ENCODE measurements at places on chromosomes 7 and 10. TPM values are rescaled to one million over a fixed set of nuclear protein-coding genes. Genes with fewer than 3 reads are reported as not detected.
A peak's percentile ranks its signal among the peaks of the same experiment; 100 is the strongest.

DNA sequence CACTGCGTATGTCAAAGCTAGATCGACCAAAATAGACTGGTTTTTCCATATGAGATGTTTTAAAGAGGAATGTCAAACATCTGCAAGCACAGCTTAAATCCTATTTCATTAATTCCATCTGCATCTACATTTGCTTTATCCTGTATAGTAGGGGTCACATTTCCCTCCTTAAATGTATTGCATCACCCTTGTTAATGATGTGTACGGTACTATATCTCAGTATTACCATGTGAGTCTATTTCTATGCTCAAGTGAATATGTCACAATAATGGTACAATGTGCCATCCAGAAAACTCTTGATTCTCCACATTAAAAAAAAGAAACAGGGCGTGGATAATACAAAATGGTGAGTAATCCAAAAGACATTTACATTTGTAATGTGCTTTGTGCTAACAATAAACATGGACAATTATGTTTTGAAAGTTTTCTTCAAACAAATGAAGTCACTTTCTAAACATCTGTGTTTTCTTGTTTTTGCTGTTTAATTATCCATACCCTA lies 56.6 kb downstream of the TWIST1 start:
- DNase-seq = no peak

DNA sequence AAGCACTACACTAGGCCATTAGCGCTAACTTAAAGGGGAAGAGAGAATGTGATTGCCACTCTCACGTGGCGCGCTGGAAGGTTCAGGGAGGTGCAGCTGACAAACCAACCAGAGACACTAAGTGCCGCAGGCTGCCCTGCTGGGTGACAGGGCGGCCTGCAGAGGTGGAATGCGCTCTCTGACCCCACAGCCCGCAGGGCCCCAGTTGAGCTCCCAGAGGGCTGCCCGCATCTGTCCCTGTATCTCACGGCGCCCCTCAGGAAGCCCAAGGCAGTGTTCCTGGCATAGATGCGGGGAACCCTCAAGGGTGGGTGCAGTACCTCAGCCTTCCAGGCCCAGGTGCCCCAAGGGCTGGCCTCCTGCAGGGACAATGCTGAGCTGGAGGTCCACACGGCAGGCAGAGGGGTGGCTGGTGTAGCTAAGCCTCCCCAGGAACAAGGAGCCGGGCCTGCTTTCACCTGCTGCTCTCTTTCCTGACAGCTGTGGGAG lies 66.6 kb downstream of the CALML3 start:
- DNase-seq = no peak

GRCh38 chr7:8035647-8036518 lies 67.3 kb downstream of the GLCCI1 start:
- DNase-seq = no peak

GRCh38 chr10:89216056-89216455 lies 8.9 kb upstream of the CH25H start:
- no peak for DNase-seq

- DNase-seq = no peak
Observed at GRCh38 chr7:122460936-122461335, 156.4 kb upstream of the FEZF1 start.

- no peak for DNase-seq
Observed at GRCh38 chr7:13067036-13067435, 379.6 kb downstream of the ARL4A start.

DNA sequence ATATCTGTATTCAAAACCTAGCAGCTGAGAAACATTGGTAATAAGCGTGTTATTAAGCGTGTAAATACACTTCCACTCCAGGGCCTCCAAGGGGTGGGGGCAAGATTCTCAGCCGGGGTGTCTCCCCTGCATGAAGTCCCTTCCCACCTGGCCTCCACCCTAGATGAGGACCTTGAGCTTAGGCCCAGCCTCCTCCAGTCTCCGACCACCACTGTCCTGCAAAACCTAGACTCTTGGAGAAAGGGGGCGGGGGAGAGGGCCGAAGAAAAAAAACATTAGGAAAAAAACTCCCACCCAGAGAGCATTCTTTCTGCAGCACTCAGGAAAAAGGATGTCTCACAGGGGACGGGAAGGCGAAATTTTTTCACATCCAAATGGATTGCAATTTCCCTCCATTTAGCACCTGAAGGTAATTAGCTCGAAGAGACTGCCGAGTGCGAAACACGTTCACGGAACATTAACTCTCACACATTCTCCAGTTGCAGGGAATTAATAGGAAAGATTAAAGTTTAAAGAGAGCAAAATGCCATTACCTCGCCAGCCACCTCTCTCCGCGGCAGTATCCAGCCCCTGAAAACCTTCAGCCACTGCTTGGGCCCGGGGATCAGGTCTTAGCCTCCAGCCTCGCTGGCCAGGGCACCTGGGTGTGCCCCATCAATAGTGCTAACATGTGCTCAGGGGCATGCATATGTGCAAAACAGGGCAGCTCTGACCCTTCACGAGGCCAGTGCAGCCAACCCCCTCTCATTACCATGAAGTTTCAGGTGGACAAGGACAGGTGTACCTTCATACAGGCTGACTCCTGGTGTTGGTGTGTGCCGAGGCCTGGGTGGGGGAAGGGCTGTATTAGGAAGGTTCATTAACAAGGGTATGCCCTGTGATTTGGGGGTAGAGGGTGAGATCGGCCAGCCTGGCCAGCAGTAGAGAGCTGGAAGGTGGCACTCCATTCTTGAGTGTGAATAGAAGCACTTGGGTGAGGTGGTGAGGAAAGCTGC lies 77.2 kb downstream of the HIF1AN start:
- DNase-seq = no peak

DNA sequence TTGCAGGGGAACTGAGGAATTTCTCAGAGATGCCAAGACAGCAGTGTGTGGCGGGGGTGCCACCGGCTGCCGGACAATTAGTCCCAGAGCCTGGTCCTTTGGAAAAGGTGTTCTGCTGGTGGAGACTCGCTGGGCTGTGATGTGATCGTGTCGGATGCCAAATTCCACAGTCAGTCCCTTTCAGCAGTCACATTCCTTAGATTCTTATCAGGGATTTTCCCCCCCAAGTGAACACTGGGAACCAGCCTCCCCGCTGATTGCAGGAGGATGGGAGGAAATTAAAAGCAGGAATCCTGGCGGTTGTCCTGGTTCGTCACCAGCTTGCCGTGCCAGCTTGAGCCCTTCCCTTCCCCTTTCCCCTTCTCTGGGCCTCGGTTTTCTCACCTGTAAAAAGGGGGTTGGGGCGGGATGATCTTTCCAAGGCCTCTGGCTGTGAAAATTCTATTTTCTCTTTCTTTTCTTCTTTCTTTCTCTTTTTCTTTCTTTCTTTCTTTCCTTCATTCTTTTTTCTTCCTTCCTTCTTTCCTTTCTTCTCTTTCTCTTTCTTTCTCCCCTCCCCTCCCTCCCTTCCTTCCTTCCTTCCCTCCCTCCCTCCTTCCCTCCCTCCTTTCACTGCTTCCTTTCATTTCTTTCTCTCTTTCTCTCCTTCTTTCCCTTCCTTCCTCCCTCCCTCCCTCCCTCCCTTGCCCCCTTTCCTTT lies 39.6 kb downstream of the COL26A1 start:
- no peak for DNase-seq

DNA sequence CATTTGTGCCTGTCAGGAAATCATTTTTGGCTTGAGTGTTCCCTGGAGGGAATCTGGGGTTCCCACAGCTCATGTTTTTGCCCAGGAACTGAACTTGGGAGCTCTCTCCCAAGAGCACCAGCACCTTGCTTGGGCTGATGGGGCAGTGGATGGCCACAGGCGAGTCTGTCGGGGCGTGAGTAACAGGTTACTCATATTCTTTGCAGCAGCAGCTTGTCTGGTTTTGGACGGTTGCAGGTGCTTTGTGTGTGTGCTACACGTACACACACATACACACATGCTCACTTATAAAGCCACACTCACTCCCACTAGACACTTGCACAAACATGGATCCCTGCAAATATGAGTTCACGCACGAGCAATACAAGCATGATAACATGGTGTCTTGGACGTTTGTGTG lies 2.9 kb upstream of the PALD1 start:
- DNase-seq = no peak

- no peak for DNase-seq
Observed at GRCh38 chr10:96238646-96239623, 32.4 kb downstream of the BLNK start.

- no peak for DNase-seq
Observed at GRCh38 chr7:97858221-97858620, 14.0 kb downstream of the ASNS start.

- peak; percentile 44 for DNase-seq
Observed at GRCh38 chr10:62610649-62611229, 193.8 kb upstream of the ADO start.

GRCh38 chr7:136551618-136552017 lies 316.8 kb upstream of the CHRM2 start:
- no peak for DNase-seq

- DNase-seq = no peak
Observed at GRCh38 chr7:34296663-34297062, 361.4 kb upstream of the NPSR1 start.

DNA sequence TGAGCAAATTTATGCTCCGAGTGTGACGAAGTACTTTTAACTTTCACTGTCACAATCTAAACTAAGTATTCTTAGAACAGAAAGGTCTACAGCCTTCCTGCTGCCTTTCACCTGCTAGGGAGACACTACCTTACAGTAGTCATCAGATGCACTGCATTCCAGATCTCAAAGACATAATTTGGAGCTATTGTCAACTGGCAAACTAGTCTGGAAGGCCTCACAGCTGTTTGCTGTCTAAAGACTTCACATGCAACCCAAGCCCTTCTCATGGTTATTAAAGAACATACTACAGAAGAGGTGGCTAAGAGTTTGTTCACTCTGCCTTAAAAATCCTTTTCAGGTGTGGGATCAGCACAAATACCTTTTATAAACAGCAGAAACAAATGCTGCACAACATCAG lies 91.8 kb upstream of the KCNIP2 start:
- DNase-seq = no peak

GRCh38 chr10:23331567-23332301 lies 12.9 kb downstream of the C10orf67 start:
- DNase-seq = no peak

- DNase-seq = no peak
Observed at GRCh38 chr10:27242473-27242950, 1.9 kb upstream of the ACBD5 start.

GRCh38 chr10:17651896-17652295 lies 7.9 kb downstream of the STAM start:
- DNase-seq = no peak

GRCh38 chr7:23338863-23339262 lies 39.7 kb downstream of the MALSU1 start:
- DNase-seq = no peak

- DNase-seq = no peak
Observed at GRCh38 chr7:82036146-82036886, 266.5 kb upstream of the HGF start.

GRCh38 chr10:36538953-36539586 lies 586.3 kb upstream of the ANKRD30A start:
- no peak for DNase-seq

DNA sequence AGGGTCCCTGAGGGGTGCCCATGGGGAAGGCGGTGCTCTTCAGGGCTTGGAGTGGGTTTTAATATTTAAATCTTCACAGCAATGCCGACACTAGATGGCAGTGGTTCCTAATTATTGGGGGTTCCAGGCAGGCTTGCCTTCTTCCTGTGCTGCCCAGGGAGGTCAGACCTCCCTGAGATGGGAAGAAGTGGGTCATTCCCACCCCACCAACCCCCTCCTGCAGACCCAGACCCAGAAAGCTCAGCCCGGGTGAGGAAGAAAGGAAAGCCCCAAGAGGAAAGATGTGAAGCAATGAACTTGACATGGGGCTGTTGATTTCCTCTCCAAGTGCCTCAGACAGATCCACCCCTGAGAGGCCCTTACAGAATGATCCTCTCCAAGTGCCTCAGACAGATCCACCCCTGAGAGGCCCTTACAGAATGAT lies 85.1 kb upstream of the LANCL2 start:
- DNase-seq = peak; percentile 66

DNA sequence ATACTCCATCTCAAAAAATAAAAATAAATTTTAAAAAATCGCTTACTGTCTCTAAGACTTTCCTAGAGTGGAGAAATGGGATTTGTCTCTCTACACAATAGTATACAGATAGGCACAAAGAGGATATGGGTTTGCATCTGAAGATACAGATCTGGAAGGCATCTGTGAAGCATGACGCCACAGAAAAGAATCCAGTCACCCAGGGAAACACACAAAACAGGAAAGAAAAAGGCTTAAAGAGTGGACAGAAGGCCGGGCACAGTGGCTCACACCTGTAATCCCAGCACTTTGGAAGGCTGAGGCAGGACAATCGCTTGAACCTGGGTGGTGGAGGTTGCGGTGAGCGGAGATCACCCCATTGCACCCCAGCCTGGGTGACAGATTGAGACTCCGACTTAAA lies 61.3 kb downstream of the SKIDA1 start:
- DNase-seq = no peak

DNA sequence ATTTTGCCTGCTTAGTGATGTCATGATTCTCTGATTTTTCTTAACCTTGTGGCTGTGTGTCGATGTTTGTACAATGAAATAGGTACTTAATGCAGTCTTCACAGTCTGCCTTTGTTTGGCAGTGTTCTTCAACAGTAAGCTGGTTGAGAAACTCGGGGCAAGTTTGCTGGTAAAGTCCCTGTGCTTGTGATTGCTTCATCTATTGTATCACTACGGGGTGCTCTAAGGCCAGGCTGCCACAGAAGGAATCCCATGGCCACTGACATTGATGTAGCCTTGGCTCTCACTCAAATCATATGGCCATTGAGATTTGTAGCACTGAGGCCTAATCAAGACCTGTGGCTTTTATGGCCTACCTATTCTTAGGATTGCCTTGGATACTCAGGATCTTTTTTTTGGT lies 33.5 kb upstream of the PRSS37 start:
- DNase-seq = no peak

The ADAMTS14 gene
- total RNA-seq = 0.41 TPM

The C7orf57 gene
- total RNA-seq = under 0.01 TPM

The RBAK gene
- total RNA-seq = 13.5 TPM

The ETV1 gene
- 43.2 TPM for total RNA-seq

The H2BK1 gene
- not detected for total RNA-seq

The ZNF138 gene
- total RNA-seq = 51.8 TPM

The PTER gene
- 2.0 TPM for total RNA-seq

The HPSE2 gene
- not detected for total RNA-seq

The CALCR gene
- under 0.01 TPM for total RNA-seq

The RSPH10B2 gene
- total RNA-seq = 1.2 TPM

The ZCCHC24 gene
- total RNA-seq = 4.1 TPM

The ARPC1A gene
- 101 TPM for total RNA-seq

The PLA2G12B gene
- 0.41 TPM for total RNA-seq

All from frontal cortex (tissue), 4 donors.